Activated T-helper 2 cell treated with anti-CD3 and anti-CD28 coated beads, Interferon-gamma antibody, Interleukin-2, Interleukin-4, amounts not matched to agents 10 μg/mL and 5 μg/mL and 100 μg/mL, durations not matched to agents 14 hours and 24 hours and 36 hours (primary cell): ENCODE measurements at places on chromosomes 7 and 10. TPM values are rescaled to one million over a fixed set of nuclear protein-coding genes. Genes with fewer than 3 reads are reported as not detected.

- no peak overlapping the region for H3K4me3 ChIP-seq
- H3K36me3 ChIP-seq, result no peaks in the 10 kb centered on the region
- no peaks in the 10 kb centered on the region for H3K4me1 ChIP-seq
- H3K27ac ChIP-seq, result no peak overlapping the region
These were observed 709.7 kb upstream of the SEMA3D start for GRCh38 chr7:85896531-85896930.

DNA sequence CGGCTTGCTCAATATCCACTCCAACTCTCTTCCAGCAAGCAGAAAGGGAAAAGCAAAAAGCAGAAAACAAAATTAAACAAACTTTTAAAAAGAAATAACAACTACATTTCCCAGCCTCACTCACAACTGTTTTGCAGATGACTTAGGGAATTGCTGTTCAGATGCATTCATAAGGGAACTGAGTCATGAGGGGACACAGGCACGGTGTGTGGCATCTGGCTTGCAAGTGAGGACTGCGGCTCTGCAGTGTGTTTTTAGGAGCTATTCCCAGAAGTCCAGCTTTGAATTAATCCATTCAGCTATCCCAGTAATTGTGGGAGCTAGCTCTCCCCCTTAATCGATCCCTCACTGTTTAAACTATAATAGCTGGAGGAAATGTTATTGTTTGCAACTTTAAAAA, 30.3 kb downstream of the PTN start:
- DNase-seq, result no peak
- no peaks in the 10 kb centered on the region for H3K27me3 ChIP-seq
- H3K27ac ChIP-seq, result no peak overlapping the region
- no peaks in the 10 kb centered on the region for H3K36me3 ChIP-seq

The ACSM6 gene
- not detected in 2 replicates for total RNA-seq

The PTPN20 gene
- 2.5 and 4.4 TPM in 2 replicates for total RNA-seq

GRCh38 chr10:72563327-72563932, 62.4 kb downstream of the MICU1 start:
- H3K4me3 ChIP-seq, result peak overlapping the region; percentile 40
- H3K4me1 ChIP-seq, result peaks cover 35% of the 10 kb centered on the region
- H3K36me3 ChIP-seq, result peaks cover 46% of the 10 kb centered on the region
- no peaks in the 10 kb centered on the region for H3K27me3 ChIP-seq
- DNase-seq, result peak; percentile 15
- peak overlapping the region; percentile 85 for H3K27ac ChIP-seq

The TMEM139 gene
- 0.75 and 1.1 TPM in 2 replicates for total RNA-seq

GRCh38 chr10:88831709-88832108, 19.9 kb downstream of the ANKRD22 start:
- H3K4me3 ChIP-seq, result no peak overlapping the region
- peaks cover 54% of the 10 kb centered on the region for H3K4me1 ChIP-seq

DNA sequence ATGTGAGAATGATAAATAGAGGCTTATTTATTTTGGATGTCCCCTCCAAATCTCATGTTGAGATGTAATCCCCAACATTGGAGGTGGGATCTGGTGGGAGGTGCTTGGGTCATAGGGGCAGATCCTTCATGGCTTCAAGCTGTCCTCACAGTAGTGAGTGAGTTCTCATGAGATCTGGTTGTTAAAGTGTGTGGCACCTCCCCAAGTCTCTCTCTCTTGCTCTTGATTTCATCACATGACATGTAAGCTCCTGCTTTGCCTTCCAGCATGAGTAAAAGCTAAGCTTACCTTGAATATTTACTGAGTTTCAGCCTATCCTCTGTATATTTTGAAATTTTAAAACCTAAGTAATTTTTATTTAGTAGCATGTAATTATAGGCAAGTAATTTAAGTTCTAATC, 444.9 kb downstream of the ARL4A start:
- H3K27me3 ChIP-seq, result peaks cover 2% of the 10 kb centered on the region
- no peak overlapping the region for H3K27ac ChIP-seq
- no peak overlapping the region for H3K4me3 ChIP-seq
- no peaks in the 10 kb centered on the region for H3K36me3 ChIP-seq

The PIP gene
- total RNA-seq, result not detected in 2 replicates

The EVX1 gene
- total RNA-seq, result not detected in 2 replicates

DNA sequence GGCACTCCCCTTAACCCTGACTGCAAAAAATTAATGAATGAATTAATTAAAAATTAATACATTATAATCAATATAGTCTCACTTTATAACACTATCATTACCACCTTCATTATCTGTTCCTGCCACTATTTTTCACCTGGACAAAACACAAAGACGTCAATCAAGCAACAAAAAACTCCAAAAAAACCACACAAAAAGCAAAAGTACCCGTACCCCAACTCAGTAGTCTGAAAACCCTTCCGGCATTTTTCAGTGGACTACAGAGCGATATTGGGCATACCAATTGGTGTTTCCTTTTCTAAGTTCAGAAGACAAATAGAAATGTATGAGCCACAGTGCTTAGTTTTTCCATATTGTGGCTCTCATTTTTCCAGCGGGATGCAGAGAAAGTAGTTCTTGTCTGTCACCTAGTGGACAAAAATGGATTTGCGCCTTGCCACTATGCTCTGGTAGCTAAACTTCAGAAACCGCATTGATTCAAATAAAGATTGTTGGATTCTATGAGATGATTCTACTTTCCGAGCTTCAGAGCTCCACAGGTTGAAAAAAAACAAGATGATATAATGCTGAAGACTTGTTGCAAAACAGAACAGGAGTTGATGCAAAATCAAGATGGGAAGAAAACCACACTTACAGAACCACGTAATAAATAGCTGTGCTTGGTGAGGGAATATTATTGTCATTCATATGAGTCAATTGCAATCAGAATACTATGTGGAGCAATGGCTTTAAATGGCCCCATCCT, 50.6 kb upstream of the ITGB1 start:
- H3K27me3 ChIP-seq, result peaks cover 1% of the 10 kb centered on the region
- peak; percentile 45 for DNase-seq
- peak overlapping the region; percentile 67 for H3K4me3 ChIP-seq
- H3K27ac ChIP-seq, result peak overlapping the region; percentile 50

DNA sequence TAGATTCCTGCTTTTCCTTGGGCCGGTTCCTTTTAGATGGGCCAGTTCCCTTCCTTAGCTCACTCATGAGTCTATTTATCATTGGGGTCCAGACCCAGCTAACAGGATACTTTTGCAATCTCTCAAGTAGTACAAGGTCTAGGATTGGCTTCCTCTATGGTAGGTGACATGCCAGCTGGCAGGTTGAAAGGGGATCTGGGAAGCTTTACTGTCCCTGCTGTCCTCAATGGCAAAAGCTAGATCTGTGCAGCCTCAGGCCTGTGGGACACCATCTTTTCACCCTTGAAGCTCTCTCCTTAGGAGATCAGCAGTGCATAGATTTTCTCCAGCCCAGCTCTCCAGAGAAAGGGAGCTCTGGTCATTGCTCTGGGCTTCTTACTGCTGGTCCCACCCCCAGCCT, 96.4 kb downstream of the CUL2 start:
- no peaks in the 10 kb centered on the region for H3K36me3 ChIP-seq
- H3K4me1 ChIP-seq, result peaks cover 12% of the 10 kb centered on the region
- DNase-seq, result no peak
- no peak overlapping the region for H3K4me3 ChIP-seq

The SFRP4 gene
- total RNA-seq, result not detected in 2 replicates

DNA sequence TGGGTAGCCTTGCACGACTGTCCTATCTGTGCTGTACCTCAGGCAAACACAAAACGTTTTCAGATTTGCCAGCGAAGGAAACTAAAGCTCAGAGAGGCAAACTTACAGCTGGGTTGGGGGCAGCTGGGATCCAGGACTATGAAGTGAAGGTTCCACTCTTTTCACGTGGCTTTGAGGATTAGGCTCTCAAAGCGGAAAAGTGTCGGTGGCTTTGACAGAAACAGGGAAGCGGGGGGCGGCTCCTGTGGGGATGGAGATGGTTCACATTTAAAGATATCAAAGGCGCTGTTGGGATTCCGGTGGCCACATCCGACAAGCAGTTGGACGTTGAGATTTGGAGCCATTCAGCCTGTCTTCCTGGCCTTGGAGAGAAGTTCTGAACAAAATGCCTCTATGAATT, 958.3 kb upstream of the ZNF722 start:
- no peak for DNase-seq
- H3K4me1 ChIP-seq, result no peaks in the 10 kb centered on the region
- no peaks in the 10 kb centered on the region for H3K36me3 ChIP-seq
- H3K4me3 ChIP-seq, result no peak overlapping the region
- H3K27ac ChIP-seq, result no peak overlapping the region
